Peyer's patch (tissue), 4 donors: ENCODE measurements at places on chromosomes 3 and 15. TPM values are rescaled to one million over a fixed set of nuclear protein-coding genes. Genes with fewer than 3 reads are reported as not detected.

The USP50 gene
- total RNA-seq: not detected

DNA sequence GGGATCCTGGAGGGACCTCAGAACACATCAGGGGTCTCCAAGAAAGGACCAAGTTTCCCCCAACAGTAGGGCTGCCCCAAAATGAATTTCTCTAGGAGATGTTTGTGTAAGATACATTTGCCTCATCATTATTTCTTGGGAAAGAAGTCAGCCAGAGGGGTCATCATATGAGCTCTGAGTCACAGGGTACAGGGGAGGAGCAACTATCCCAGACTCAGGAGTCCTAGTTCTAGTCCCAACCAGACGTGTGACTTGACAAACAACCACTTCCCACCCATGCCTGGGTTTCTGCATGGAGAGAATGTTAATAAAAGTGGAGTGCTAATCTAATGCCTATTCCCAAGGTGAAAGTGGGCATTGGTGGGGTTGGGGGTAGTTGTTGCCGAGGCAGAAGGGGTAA lies 144.1 kb downstream of the ALDH1A2 start:
- DNase-seq: no peak
- no peak overlapping the region for H3K4me3 ChIP-seq
- no peaks in the 10 kb centered on the region for H3K27me3 ChIP-seq
- H3K4me1 ChIP-seq: peaks cover 24% of the 10 kb centered on the region
- no peaks in the 10 kb centered on the region for H3K36me3 ChIP-seq

The CPEB1 gene
- total RNA-seq: 0.53 TPM

GRCh38 chr3:41940393-41940792 lies 21.5 kb downstream of the ULK4 start:
- no peak overlapping the region for H3K27ac ChIP-seq
- H3K27me3 ChIP-seq: no peaks in the 10 kb centered on the region
- H3K4me3 ChIP-seq: no peak overlapping the region

DNA sequence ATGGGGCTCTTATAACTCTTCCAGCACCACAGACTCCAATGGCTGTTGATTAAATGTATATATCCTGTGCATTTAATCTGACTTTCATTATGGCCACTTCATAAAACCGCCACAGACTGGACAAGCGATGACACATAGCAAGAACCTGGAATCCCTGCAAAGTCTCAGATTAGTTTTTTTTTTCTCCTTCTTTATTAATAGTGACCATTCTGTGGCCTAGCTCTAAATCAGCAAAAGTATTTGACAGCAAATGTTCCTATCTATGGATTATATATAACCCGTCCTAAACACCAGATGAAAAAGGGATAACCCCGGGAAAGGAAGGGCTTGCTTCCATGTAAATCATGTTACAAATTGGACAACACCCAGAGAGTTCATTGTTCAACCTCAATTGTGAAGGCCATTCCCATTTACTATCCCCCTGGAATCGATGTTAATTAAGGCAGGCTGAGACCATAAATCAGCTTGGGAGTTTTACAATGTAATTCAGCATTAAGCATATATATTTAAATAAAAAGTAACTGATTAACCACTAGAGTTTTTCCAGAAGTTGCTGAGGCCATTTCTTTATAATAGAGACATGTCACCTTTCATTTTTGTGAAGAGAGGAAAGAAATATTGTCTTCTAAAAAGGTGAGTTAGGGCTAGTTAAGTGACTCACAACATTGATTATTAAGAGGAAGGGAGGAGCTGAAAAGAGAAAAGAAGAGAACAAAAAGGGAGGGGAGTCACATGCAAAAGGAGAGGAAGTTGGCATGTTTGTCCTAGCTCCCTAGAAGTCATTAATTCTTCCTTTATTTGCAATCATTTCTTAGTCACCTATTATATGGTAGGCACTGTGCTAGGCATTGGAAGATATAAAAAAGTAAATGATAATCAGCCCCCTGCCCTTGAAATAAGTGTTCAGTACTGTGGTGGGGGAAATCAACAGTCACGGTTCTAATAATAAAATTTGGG lies 26.2 kb downstream of the ALDH1A2 start:
- peak overlapping the region; percentile 32 for H3K27ac ChIP-seq
- no peaks in the 10 kb centered on the region for H3K36me3 ChIP-seq
- no peak overlapping the region for H3K4me3 ChIP-seq
- peaks cover 3% of the 10 kb centered on the region for H3K4me1 ChIP-seq
- H3K27me3 ChIP-seq: no peaks in the 10 kb centered on the region

- H3K27ac ChIP-seq: no peak overlapping the region
- no peaks in the 10 kb centered on the region for H3K36me3 ChIP-seq
- H3K27me3 ChIP-seq: no peaks in the 10 kb centered on the region
- no peaks in the 10 kb centered on the region for H3K4me1 ChIP-seq
Observed at GRCh38 chr3:191432162-191432561, 28.8 kb upstream of the PYDC2 start.

The CDHR4 gene
- total RNA-seq: not detected

The PPP2R3A gene
- total RNA-seq: 17.8 TPM

DNA sequence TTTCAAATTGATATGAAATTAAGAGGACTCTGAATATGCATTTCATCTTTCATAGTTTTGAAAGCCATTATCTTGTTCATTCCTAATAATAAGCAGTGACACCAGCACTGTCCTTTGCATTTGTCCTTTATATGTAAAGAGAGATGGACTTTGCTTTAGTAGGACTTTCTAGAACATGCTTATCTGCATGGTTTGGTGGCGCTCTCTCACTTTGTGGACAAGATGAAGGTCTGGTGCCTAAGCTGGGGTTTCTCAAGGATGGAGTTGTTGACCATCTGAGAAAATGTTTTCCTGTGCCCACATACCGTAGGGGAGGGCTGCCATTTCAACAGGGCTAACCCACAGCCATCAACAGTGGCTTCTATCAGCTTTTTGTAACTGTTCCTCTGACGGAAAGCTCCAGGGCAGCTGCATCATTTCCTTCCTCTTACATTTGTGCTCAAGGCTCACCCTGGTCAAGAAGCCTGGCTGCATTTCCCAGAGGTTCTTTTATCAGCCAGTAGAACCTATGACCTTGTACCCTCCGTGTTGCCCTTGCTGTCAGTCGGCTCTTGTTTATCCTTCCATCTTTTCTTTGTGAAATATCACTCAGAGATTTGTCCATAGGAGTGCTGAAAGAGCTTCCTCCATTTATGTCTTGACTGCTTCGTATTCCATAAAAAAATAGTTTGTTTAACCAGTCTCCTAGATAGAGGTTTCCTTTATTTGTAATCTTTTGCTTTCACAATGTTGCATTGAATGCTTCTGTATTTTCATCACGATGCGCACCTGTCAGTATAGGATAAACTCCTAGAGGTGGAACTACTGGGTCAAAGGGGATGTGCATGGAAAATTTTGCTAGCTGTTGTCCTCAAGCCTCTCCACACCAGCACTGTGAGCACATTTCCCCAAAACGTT lies 44.6 kb downstream of the ABHD2 start:
- no peaks in the 10 kb centered on the region for H3K27me3 ChIP-seq
- H3K4me3 ChIP-seq: no peak overlapping the region
- no peaks in the 10 kb centered on the region for H3K4me1 ChIP-seq
- DNase-seq: no peak
- peak overlapping the region; percentile 57 for H3K27ac ChIP-seq

GRCh38 chr3:123328851-123329635 lies 119.8 kb downstream of the ADCY5 start:
- no peaks in the 10 kb centered on the region for H3K27me3 ChIP-seq
- no peak overlapping the region for H3K27ac ChIP-seq
- peak; percentile 64 for DNase-seq
- no peaks in the 10 kb centered on the region for H3K36me3 ChIP-seq

- no peaks in the 10 kb centered on the region for H3K27me3 ChIP-seq
- H3K27ac ChIP-seq: no peak overlapping the region
- no peaks in the 10 kb centered on the region for H3K36me3 ChIP-seq
- H3K4me3 ChIP-seq: no peak overlapping the region
- DNase-seq: no peak
Observed at GRCh38 chr3:29513236-29513635, 232.4 kb downstream of the RBMS3 start.

DNA sequence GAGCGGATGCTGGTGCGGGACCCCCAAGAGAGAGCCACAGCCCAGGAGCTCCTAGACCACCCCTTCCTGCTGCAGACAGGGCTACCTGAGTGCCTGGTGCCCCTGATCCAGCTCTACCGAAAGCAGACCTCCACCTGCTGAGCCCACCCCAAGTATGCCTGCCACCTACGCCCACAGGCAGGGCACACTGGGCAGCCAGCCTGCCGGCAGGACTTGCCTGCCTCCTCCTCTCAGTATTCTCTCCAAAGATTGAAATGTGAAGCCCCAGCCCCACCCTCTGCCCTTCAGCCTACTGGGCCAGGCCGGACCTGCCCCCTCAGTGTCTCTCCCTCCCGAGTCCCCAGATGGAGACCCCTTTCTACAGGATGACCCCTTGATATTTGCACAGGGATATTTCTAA lies 6.9 kb downstream of the ANKRD63 start:
- peaks cover 9% of the 10 kb centered on the region for H3K4me1 ChIP-seq
- no peak overlapping the region for H3K27ac ChIP-seq
- H3K36me3 ChIP-seq: no peaks in the 10 kb centered on the region
- H3K4me3 ChIP-seq: no peak overlapping the region
- DNase-seq: no peak
- H3K27me3 ChIP-seq: no peaks in the 10 kb centered on the region

- H3K27ac ChIP-seq: no peak overlapping the region
- H3K4me3 ChIP-seq: no peak overlapping the region
- DNase-seq: no peak
- no peaks in the 10 kb centered on the region for H3K27me3 ChIP-seq
- no peaks in the 10 kb centered on the region for H3K36me3 ChIP-seq
- no peaks in the 10 kb centered on the region for H3K4me1 ChIP-seq
Observed at GRCh38 chr3:155391551-155391958, 98.1 kb upstream of the STRIT1 start.

The IL17RB gene
- total RNA-seq: 18.2 TPM

The OIP5 gene
- total RNA-seq: 1.0 TPM

DNA sequence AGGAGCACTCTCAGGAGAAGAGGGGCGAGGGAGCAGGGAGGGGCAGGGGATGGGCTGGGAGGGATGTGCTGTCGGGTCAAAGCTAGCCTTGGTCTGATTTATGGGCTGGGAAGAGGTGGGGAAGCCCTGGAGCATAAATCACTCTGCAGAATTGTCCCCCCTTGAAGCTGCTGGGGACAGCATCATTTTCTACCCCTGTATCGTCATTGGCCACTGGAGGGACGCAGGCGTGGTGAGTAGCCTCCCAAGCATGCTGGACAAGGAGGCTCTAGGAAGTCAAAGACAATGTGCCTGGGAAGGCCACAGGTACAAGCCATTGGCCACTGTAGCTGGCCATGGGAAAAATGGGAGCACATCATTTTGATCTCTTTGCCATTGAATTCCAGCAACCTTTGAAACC lies 175.5 kb upstream of the CTDSPL start:
- no peak overlapping the region for H3K27ac ChIP-seq
- no peaks in the 10 kb centered on the region for H3K4me1 ChIP-seq
- H3K27me3 ChIP-seq: no peaks in the 10 kb centered on the region
- no peak for DNase-seq

The PARP15 gene
- total RNA-seq: 3.5 TPM

The SLCO2A1 gene
- 33.0 TPM for total RNA-seq

The UROC1 gene
- not detected for total RNA-seq

- no peaks in the 10 kb centered on the region for H3K36me3 ChIP-seq
- H3K4me3 ChIP-seq: no peak overlapping the region
- no peak overlapping the region for H3K27ac ChIP-seq
- H3K4me1 ChIP-seq: no peaks in the 10 kb centered on the region
- no peaks in the 10 kb centered on the region for H3K27me3 ChIP-seq
Observed at GRCh38 chr3:123524981-123525380, 59.9 kb downstream of the HACD2 start.

The HPS3 gene
- 28.2 TPM for total RNA-seq

DNA sequence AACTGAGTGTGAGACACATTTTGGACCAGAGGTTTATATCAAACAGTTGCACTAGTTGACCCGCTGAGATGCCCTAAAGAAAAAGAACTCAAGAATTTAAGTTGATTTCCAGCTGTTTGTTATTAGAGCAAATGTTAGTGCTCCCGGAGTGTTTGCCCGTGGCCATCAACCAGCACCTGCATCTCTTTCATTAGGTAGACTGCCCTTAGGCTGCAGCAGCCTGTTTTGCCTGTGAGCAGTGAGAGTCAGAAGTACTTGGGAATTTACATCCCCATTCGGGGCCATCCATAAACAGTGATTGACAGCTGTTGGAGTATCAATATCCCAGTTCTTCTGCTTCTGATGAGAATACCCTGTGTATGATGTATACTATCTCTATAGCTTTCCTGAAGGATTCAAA lies 492.6 kb downstream of the RBMS3 start:
- H3K36me3 ChIP-seq: no peaks in the 10 kb centered on the region
- H3K4me1 ChIP-seq: no peaks in the 10 kb centered on the region
- no peak for DNase-seq
- H3K4me3 ChIP-seq: no peak overlapping the region
- H3K27ac ChIP-seq: no peak overlapping the region

DNA sequence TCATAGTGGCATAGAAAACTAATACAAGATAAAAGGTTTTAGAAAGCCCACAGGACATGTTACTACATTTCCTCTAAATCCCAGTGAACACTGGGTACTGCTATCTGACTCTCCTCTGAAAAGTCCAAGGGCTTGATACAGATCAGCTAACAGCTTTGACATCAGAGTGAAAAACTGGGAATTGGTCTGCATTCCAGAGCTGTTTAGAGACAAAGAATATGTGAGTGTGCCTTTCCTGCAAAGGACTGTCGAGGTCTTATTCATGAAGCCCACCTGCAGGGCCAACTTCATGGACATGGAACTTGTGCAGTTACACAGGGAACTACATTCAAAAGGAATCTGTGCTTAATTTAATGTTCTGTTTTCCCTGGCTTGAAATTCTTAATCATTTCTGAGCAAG lies 5.2 kb upstream of the TMCO5A start:
- no peak for DNase-seq

DNA sequence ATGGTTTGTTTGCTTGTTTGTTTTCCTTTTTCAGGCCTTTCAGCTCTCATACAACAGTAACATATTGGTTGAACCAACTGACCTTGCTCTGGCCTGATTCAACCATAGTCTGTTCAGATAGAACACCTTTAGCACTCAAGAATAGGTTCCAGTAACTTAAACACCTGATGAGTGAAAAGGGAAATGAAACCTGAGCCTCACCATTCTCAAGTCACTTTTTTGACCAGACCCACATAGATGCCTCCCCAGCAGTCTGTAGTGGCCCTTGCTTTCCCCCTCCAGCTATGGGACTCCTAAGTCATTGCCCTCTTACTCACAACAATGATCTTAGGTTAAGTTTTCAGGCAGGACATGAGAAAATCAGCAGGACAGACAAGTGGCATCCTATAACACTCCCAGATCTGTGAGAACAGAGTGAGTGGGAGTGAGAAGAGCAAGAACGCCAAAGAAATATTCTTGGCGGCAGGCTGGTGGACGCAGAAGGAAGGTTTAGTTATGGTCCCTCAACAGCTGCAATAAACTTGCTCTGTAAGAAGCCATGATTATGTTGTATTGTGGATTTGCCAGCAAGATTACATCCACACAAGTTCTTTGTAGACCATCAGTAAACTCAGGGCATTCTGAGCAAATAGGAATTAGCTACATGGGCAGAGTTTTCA lies 367.5 kb downstream of the MECOM start:
- H3K27me3 ChIP-seq: no peaks in the 10 kb centered on the region
- H3K4me1 ChIP-seq: no peaks in the 10 kb centered on the region
- no peak overlapping the region for H3K4me3 ChIP-seq
- H3K36me3 ChIP-seq: no peaks in the 10 kb centered on the region
- no peak overlapping the region for H3K27ac ChIP-seq

GRCh38 chr3:47859956-47860605 lies 57.1 kb downstream of the DHX30 start:
- H3K27ac ChIP-seq: no peak overlapping the region
- no peak overlapping the region for H3K4me3 ChIP-seq
- no peaks in the 10 kb centered on the region for H3K27me3 ChIP-seq
- H3K4me1 ChIP-seq: no peaks in the 10 kb centered on the region

GRCh38 chr15:73196113-73196512 lies 143.8 kb downstream of the NEO1 start:
- H3K27me3 ChIP-seq: no peaks in the 10 kb centered on the region
- no peak overlapping the region for H3K4me3 ChIP-seq
- no peaks in the 10 kb centered on the region for H3K36me3 ChIP-seq
- no peak for DNase-seq
- no peaks in the 10 kb centered on the region for H3K4me1 ChIP-seq
